ENCODE measurements at places on chromosomes 5 and 9.

DNA sequence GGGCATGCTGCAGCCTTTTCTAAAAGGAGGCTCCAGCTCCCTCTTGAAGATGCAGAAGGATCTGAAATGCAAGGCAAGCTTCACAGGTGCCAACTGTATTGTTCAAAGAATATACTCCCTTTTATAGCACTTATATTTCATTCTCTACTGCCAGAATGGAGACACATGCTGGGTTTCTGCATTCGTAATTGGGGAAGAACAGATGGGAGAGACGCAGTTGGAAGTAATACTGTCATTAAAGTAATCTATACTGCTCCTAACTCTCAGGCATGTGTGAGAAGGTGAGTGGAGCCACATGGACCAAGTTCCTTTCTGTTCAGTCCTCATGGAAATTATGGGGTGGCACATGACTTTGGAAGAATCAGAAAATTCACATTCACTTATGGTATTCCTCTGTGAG lies 226.4 kb downstream of the TRIM32 start:
- no peak for DNase-seq

- no peak for DNase-seq
Measured at GRCh38 chr5:172007175-172008110, 1.0 kb upstream of the FBXW11 start.

- DNase-seq, result no peak
Measured at GRCh38 chr5:161414896-161415295, 131.6 kb downstream of the GABRB2 start.

GRCh38 chr5:82185851-82186250 lies 92.3 kb downstream of the RPS23 start:
- no peak for DNase-seq

- DNase-seq, result no peak
Measured at GRCh38 chr9:120331913-120332312, 248.1 kb downstream of the CDK5RAP2 start.

- DNase-seq, result no peak
Measured at GRCh38 chr5:147658293-147658932, 124.1 kb downstream of the JAKMIP2 start.

DNA sequence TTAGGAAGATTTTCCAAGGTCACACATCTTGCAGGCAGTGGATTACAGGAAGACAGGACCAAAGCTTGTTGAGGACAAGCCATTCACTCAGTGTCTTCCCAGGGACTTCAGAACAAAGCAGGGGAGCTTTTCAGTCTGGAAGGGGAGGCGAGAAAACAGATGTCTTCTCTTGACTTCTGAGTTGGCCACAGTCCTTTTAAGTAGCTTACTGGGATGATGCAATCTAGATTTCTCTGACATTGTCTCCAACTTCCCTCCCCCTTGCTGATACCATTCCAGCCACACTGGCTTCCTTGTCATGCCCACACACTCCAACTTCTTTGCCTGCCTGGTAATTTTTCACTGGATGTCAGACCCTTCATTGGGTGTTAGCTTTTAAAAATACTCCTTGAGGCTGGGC lies 174.2 kb upstream of the TBC1D2 start:
- no peak for DNase-seq

- peak; percentile 77 for DNase-seq
Measured at GRCh38 chr5:10653043-10653442, 89.2 kb downstream of the ANKRD33B start.

DNA sequence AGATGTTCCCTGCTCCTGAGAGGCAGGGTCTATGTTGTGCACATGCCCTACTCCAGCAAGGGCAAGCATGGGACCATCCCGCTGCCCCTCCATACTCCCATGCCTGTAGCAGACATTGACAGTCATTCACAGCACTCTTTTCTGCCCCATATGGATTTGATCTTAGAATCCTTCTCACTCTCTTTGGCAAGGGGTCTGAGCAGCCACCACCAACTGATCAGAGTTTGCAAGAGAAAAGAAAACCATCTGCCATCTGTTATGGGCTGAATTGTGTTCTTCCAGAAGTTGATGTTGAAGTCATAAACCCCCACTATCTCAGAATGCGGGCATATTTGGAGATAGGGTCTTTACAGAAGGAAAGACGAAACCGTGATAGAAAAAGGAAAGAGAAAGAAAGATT lies 315.1 kb upstream of the CLINT1 start:
- no peak for DNase-seq

DNA sequence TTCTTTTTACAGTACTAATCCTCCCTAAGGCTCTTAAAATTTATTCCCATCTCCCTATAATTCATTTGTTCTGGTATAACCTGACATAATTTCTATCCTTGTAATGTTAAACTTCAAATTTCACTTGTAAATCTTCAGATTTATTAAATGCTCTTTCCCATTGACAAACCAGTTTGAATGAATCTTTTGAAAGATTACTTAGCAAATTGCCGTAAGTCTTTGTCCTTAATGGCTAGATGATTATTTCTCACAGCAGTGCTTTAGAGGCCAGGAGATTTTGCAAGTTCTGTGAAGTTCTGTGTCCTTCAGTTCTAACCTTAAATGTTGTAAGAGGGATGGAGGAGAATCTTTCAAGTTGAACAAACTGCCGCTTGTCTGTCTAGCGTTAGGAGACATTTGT lies 4.2 kb downstream of the SLC44A1 start:
- no peak for DNase-seq

DNA sequence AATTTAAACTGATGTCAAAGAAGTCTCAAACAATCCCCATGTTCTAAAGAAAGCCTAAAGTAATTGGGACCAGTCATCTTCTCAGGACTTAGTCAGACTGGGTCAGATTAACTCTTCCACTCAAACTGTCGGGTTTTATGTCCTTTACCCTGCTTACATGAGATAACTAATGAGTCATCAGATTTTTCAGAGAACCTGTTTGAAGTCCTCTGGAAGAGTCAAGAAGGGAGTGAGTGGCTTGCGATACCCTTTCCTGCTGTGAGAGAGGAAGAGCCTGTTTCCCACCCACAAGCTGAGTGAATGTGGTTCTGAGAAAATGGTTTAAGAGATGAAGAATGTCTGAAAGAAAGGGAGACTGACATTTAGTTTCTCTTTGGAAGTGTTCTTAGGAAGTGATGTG lies 1866.7 kb upstream of the C9orf72 start:
- no peak for DNase-seq

DNA sequence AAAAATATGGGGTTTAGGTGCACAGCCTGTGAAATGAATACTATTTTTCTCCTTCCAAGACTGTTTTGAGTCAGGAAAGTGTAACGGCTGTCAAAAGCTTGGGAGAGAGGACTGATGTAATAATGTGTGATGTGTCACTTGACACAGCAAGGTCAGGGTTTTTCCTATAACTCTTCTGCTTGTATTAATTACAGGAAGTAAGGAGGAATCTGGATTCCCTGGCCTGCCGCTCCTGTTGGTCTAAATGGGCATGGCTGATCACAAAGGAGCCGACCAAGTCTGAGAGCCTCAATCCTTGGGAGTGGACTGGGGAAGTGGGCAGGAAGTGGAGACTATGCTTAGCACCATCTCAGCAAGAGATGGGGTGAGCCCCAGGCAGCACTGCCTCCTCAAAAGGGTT lies 16.7 kb upstream of the SLC28A3 start:
- no peak for DNase-seq

DNA sequence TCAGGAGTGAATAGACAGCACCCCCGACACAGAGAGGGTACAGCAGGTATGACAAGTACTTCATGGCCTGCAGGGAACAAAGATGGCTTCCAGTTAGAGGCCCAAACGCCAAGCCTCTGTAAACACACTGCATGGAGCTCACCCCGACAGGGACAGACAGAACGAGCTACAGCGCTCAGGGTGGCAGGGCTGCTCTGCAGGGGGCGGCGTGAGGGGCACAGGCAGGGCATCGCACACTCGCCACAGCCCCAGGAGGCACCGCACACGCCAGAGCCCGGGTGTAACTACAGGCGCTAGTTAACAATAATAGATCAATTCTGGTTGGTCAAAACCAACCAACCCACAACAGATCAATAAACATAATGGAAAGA lies 21.1 kb downstream of the CLPTM1L start:
- no peak for DNase-seq

GRCh38 chr5:125274938-125275724 lies 528.7 kb upstream of the ZNF608 start:
- no peak for DNase-seq

DNA sequence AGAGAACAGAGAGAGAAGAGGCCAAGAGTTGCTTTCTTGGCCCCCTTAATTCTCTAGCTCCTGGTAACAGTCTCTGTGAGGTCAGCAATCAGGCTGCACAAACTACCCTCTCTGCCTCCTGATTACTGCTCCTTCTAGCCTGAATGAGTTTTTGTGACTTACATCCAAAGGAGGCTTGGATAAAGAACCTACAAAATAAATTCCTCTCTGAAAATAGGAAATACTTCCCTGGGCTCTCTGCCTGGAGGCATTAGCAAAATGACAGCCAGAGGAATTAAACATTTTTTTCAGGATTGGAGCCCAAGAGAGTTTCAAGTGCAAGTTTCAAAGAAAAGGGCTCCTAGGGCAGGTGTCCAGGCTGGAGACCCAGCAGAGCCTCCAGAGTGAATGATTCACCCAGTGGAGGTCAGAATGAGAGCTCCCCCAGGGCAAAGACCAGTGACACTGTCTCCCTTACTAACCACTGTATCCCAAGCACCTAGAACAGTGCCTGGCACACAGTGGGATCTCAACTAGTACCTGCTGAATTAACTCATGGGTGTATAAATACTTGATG lies 162.5 kb downstream of the SPOCK1 start:
- no peak for DNase-seq

- no peak for DNase-seq
Measured at GRCh38 chr5:34616651-34617050, 39.5 kb upstream of the RAI14 start.

- DNase-seq, result no peak
Measured at GRCh38 chr9:31697956-31698355, 686.5 kb upstream of the ACO1 start.

DNA sequence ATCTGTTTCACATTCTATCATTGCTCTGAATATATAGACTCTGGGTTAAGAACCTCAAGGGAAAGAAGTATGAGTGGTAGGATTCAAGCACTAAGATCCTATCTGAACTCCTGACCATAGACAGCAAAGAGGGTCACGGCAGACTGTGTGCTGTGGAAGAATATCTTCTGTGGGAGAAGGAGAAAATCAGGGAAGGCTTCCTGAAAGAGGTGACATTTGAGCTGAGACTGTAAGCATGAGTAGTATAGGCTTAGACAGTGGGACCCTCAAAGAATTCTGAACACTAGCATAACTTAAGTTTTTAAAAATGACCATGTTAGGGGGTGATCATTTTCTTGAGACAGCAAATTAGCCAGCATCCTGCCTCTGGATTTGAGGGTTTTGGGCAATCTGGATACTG lies 3.9 kb downstream of the FRRS1L start:
- no peak for DNase-seq

DNA sequence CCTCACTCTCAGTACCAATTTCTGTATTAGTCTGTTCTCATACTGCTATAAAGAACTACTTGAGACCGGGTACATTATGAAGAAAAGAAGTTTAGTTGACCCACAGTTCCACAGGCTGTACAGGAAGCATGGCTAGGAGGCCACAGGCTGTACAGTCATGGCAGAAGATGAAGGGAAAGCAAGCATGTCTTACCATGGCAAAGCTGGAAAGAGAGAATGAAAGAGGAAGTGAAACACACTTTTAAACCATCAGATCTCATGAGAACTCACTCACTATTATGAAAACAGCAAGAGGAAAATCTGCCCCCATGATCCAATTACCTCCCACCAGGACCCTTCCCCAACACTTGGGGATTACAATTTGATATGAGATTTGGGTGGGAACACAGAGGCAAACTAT lies 698.8 kb downstream of the CDH9 start:
- no peak for DNase-seq

DNA sequence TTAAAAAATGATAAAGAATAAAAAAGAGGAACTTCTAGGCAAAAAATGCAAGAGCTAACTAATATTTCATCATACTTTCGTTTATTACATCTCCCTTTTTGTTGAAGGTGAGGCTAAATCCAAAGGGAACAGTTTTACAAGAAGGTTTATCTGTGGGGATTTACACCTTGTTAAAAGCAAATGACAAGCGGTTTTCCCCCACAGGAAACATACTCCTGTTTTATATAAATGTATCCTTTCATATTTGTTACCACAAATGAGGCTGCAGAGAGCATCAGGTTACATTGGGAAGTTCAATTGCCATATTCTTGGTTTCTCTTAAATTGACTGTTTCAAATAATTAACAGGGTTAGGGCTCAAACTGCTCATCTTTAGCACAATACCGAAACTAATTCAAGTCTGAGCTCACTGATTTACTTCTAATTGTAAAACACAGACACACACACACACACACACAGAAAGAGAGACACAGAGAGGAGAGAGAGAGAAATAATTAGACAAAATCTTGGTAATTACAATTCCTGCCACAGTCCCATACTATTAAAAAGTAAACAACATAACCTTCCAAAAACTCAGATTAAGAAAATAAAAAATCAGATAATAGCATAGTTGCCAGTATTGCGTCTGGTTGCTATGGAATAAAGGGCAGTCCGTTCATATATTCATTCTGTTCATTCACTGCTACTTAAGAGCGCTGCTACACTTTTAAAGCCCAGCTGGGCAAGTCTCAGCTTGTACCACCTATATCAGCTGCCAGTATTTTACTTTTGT lies 17.1 kb downstream of the RFX3 start:
- no peak for DNase-seq

DNA sequence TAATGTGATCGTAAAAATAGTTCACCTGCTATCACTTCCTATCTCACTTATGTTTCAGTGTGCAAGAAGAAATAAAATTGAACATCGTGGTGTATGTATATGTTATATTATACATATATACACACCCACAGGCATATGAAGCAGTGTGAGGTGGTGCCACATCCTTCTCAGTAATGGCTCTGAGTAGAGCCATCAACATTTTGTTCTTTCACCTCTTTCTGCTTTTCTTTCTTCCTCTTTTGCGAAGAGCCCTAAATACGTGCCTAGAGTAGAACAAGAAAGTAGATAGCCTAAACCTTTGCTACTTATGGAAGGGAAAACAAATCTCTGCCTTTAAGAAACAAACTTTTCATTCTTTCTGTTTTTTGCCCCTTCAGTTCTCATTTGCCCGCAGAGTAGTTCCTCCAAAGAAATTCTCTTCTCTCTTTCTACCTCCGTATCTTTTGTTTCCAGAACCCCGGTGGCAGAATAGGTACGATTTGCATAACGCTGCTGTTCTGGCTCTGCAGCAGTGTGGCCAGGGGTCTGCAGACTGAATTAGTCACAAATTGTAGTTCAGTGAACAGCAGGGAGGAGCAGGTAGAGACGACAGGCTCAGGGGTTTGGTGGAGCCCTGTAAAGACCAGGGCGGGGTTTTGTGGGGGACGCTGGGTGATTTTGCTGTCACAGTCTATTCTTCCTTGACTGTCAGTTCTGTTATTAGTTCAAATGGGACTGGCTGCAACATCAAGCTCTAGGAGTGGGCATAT lies 40.5 kb upstream of the PJA2 start:
- DNase-seq, result no peak

DNA sequence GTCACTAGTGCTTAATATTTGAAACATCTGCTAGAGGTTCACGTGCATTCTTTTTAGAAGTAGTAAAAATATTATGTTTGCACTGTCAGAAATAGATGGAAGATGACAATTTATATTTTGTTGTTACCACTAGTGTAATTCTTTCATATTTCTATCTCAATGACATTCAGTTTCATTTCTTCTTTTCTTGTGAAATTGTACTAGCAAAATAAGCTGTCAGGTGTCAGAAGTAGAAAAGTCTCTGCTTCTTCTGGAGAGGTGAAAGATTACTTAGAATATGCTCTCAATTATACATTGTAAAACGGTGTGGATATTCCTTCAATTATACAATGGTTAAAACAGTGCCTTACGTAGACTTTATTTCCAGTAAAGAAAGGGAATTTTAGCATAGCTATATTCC lies 395.4 kb downstream of the CSNK1G3 start:
- no peak for DNase-seq

- no peak for DNase-seq
Measured at GRCh38 chr5:15528476-15528875, 28.5 kb downstream of the FBXL7 start.

GRCh38 chr9:131464354-131465000 lies 38.2 kb upstream of the POMT1 start:
- DNase-seq, result no peak

Measured in sciatic nerve (tissue), 2 donors.